ENCODE measurements at places on chromosomes 3 and 15.
A peak's percentile ranks its signal among the peaks of the same experiment; 100 is the strongest.

DNA sequence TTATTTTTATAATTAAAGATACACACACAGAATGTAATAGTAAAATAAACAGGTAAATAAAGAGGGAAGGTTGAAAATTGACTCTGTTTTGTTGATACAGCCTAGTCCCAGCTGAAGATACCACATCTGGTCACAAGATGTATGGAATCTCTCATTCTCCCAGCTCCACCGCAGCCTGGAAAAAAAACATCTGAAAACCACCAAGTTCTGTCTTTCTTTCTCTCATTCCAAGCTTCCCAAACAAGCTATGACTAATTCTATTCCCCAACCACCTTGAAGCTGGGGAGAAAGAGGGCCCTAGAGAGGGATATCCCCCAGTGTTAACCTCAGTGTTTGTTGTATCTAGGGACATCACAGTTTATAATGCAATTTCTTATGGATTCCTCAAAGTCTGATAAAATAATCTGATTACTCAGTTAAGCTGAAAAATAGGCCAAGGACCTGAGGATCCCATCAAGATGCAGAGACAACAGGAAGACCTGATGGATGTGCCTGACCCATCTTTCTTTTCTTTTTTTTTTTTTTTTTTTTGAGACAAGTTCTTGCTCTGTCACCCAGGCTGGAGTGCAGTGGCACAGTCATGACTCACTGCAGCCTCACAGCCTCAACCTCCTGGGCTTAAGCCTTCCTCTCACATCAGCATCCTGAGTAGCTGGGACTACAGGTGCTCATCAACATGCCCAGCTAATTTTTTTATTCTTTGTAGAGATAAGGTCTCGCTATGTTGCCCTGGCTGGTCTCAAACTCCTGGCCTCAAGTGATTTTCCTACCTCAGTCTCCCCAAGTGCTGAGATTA, 38.1 kb downstream of the SRGAP3 start:
- DNase-seq: no peak

- DNase-seq: peak; percentile 92
Measured at GRCh38 chr3:154795582-154795981, 284.5 kb upstream of the MME start.

DNA sequence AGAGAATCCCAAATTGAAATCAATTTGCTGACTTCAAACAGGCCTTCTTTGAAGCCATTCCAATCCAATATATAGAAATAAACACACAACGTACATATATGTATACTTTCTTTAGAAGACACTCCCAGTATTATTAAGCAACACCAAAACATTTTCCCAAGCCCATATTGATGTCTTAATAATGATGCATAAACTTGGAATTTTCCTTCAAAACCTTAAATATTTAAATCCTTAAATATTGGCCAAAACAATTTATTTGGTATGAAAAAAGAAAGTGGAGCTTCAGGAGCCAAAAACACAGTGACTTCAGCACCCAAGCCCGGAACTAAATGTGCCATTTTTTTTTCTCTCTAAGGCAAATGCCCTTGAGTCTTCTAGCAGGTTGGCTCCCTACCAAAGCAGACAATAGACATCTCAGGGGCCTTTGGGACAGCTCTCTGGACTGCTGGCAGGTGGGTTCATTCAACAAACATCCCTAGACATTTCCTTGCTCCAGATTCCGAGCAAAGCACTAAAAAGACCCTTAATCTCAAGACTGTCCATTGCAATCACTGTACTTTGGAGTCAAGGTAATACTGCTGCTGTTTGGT, 384.7 kb downstream of the NTRK3 start:
- no peak for DNase-seq

- DNase-seq: no peak
Measured at GRCh38 chr3:138549179-138549977, 44.7 kb downstream of the CEP70 start.

DNA sequence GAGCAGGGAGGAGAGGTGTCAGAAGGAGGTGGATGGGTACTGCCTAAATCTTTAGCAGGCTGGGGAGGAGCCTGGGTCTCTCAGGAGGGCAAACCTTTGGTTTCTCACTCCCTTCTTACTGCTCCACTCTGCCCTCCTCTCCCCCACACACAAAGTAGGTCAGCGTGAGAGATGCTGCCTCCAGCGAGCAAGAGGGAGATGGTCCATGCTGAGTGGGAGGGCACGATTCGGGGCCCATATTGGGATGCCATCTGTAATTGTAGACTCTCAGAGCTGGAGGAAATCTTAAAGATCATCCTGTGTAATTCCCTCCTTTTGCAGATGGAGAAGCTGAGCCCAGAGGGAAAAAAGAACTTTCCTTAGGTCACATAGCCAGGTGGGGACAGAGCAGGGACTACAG, 34.2 kb upstream of the SYN2 start:
- no peak for DNase-seq

- no peak for DNase-seq
Measured at GRCh38 chr15:60563539-60564404, 84.8 kb upstream of the ICE2 start.

- DNase-seq: peak; percentile 19
Measured at GRCh38 chr15:40498418-40498817, 27.6 kb downstream of the CHST14 start.

- no peak for DNase-seq
Measured at GRCh38 chr15:29665444-29666003, 156.7 kb downstream of the TJP1 start.

- no peak for DNase-seq
Measured at GRCh38 chr3:53813229-53813628, 33.0 kb downstream of the CHDH start.

GRCh38 chr3:122612696-122613095, 35.2 kb downstream of the PARP15 start:
- no peak for DNase-seq

DNA sequence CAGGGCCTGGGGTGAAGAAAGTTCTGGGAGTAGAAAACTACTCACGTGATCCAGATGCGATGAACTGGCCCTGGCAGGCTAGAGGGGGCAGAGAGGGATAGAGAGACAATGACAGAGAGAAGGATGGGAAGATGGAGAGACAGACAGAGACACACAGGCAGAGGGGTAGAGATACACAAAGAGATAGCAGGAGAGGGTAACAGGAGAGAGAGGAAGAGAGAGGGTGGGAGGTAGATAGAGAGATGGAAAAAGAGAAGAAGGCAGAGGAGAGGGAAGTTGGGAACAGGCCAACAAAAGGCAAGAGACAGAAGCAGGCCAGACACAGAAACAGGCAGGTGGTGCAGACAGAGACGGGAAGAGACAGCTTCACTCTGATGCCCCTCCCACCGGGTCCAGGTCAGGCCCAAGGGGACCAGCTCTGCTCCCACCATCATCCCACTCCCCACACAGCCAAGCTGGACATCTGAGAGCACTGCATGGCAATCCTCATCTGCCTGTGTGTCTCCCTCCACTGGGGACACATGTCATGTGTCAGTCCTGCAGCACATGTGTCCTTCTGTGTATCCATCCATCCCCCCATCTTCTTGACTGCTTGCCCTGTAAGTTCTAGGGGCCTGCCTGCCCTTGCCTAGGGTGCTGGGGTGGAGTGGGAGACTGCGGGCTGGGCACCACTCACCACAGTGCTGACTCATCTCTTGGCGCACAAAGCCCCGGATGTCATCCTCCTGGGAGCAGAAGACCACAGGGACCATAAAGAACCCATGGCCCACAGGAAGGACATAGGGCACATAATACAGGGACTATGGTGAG, 2.2 kb upstream of the UCN2 start:
- peak; percentile 64 for DNase-seq

GRCh38 chr15:94375997-94376396, 144.6 kb downstream of the MCTP2 start:
- no peak for DNase-seq

DNA sequence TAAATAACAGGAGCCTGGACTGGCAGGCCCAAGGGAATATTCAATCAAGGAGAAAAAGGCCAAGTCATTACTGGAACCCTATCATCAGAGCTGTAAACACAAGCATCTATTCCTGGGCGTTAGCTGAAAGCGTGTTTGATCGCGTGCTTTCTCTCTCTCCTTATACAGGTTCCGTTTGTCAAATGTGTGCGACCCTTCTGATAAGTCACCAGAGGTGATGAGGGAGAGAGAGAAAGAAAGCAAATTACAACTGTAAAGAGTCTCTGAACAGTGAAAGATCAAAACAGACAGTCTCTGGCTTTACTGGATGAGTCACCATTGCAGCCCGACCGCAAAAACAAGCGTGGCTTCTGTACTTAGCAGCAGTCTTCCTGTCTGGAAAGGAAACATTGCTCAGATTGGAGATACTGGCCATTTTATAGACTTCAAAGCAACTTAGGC, 39.5 kb upstream of the TPRG1 start:
- DNase-seq: peak; percentile 74

DNA sequence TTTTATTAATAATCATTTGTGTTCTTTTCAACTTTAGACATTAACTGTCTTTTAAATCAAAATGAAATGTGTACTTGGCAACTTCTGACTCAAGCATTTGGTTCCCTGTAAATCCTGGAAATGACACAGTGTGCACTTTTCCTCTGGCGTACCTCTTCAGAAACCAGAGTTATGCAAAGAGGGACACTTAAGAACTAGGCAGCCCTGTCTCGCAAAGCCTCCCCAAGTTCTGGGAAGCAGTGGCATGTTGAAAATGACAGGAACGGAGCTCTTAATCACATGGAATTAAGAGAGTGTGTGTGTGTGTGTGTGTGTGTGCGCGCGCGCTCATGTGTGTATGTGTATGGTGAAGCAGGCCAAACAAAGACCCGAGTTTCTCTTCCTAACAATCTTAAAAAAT, 707.4 kb downstream of the MECOM start:
- DNase-seq: no peak

- DNase-seq: no peak
Measured at GRCh38 chr15:38701149-38701548, 136.5 kb upstream of the RASGRP1 start.

DNA sequence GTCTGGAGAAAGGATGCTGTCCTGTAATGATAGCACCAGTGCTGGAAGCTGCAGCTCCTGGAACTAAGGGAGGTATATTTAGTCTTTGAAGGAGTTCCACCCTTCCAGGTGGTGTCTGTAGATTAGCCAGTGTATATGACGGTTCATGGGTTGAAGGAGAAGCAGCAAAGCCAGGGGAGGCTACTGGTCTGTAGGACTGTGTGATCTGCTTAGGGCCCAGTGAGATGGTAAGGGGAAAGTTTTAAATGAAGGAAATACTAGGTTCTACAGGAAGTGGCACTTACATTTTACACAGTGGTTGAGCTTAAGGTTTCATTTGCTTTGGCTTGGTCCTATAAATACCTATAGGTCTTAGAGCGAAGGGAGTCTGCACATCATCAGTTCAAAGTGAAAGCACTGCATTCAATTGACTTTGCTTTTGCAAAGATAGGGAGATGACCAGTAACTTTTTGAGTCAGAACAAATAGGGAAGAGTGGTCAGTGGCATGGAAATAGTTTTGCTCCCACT, 5.6 kb downstream of the SLC25A38 start:
- DNase-seq: no peak

DNA sequence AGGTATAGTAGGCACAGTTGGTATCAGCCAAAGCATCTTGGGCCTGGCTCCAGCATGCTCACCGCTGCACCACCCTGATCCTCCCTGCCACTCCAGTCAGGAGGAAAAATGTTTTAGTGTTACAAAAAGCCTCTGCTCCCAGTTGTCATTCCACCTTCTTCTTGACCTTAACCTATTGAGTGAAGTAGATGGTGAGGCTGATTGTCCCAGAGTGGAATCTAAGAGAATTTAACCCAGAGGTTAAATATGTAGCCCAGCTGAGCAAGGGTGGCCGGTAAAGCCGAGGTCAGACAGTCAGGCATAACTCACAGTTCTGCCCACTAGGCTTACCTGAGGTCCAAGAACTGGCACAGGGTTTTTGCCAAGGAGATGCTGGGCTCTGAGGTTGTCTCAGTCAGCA, 30.7 kb upstream of the TNIK start:
- DNase-seq: no peak

- DNase-seq: no peak
Measured at GRCh38 chr3:98890181-98890835, 11.2 kb downstream of the DCBLD2 start.

- peak; percentile 2 for DNase-seq
Measured at GRCh38 chr3:139506766-139507165, 30.4 kb upstream of the RBP2 start.

DNA sequence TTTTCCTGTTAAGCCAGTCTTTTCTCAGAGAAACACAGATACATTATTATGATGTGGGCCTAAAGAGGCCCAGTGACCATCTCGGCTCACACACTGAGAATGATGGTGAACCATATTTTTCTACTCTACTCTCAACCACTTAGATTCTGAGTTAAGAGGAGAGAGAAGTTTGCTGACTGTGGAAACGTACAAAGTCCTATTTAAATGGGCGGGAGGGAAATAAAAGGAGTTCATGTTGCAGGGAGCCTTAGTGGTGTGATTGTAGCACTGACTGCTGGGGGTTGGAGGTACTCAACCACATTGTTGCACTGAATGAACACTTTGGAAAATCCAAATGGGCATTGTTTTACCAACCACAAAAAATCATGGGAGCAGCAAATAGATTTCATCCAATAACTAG, 51.0 kb downstream of the ATP8B4 start:
- no peak for DNase-seq

GRCh38 chr3:15456321-15456720, 28.9 kb downstream of the EAF1 start:
- no peak for DNase-seq

DNA sequence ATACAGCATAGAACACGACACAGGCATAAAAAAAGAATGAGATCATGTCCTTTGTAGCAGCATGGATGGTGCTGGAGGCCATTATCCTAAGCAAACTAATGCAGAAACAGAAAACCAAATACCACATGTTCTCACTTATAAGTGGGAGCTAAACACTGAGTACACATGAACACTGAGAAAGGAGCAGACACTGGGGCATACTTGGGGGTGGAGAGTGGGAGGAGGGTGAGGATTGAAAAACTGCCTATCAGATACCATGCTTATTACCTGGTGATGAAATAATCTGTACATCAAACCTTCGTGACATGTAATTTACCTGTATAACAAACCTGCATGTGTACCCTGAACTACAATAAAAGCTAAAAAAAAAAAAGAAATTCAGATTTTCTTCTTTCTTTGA, 100.4 kb downstream of the PPM1L start:
- DNase-seq: no peak

DNA sequence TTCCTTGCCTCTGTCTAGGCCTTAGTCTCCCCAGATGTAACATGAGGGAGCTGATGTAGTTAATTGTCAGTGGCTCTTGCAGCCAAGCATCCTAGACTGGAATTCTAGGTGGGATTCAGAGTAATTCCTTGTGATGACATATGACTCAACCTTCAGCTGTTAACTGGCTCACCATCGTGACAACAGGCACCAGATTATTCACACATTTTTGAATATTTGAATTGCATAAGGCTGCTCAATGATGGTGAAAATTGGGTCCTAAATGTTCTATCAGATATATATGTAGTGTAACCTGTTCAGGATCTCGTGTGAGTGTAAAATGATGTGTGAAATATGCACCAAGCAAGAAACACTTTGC, 405.1 kb downstream of the LPP start:
- DNase-seq: peak; percentile 30

DNA sequence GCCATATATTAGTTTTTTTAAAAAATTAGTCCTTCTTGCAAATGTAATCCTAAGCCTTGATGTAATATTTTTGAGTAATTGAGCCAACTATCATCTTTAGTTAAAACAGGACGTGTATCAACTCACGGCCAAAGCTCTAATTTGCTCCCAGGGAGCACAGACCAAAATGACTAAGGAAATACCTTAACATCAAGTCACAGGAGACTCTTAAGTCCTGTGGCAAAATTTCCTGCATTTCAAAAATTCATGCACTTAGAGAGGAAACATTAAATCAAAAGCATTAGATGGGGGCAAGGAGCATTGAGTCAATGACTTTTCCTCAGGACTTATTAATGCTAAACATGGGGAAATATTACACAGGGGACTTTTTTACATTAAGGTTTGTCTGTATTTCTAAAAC, 276.0 kb downstream of the MFSD1 start:
- peak; percentile 66 for DNase-seq

GRCh38 chr3:39052583-39052982, 767 bp downstream of the WDR48 start:
- DNase-seq: no peak

All from RKO (cell line).